ENCODE measurements at places on chromosomes 7 and 10. TPM values are rescaled to one million over a fixed set of nuclear protein-coding genes. Genes with fewer than 3 reads are reported as not detected.

GRCh38 chr7:43625980-43626379 is 43.1 kb downstream of the STK17A start:
- H3K36me3 ChIP-seq: peaks cover 12% of the 10 kb centered on the region
- no peak for DNase-seq
- no peaks in the 10 kb centered on the region for H3K27me3 ChIP-seq
- H3K27ac ChIP-seq: no peak overlapping the region
- no peak overlapping the region for H3K4me3 ChIP-seq
- peaks cover 5% of the 10 kb centered on the region for H3K4me1 ChIP-seq

DNA sequence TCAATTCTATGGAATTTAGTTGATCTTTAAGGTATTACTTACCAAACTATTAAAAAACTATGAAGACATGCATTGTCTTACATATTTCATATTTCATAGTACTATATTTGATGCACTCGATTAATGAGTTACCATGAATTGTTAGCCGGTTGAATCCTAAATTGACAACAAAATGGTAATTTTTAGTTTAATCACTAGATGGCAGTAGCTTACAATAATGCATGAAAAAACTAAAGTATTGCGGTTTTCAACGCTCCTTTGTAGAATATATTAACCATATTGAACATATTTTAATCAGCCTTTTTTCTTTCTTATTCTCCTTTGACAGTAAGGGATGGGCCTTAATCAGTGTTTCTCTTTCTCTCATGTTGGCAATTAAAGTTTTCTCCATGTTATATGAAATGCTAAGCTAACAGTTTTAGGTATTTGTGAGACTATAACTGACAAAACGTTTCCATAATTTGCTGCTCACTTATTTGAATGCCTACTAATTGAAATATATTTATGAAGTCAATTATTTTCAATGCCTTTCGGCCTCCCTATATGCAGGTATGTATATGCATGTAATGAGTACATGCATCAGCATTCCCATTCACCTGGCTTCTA is 48.5 kb upstream of the ARL4A start:
- H3K4me3 ChIP-seq: no peak overlapping the region
- DNase-seq: peak; percentile 60
- no peaks in the 10 kb centered on the region for H3K27me3 ChIP-seq
- no peaks in the 10 kb centered on the region for H3K4me1 ChIP-seq
- no peak overlapping the region for H3K27ac ChIP-seq
- no peaks in the 10 kb centered on the region for H3K36me3 ChIP-seq

DNA sequence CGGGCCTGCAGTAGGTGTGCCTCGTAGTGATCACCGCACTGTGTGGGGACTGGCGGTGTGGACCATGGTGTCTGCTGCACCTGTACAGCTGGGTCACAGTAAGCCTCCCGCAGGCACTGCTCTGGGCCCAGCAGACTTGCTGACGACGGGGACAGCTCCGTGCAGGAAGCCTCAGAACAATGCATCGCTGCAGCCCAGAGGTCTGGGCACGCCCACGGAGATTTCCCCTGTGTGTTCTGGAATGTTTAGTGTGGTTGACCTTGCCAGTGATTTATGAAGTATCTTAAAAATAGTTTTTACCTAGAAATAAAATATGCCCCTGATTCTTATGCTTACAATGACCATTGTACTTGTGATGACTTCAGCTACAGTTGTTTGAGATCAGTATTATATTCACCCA is 59.1 kb upstream of the ZNF32 start:
- H3K36me3 ChIP-seq: no peaks in the 10 kb centered on the region
- H3K4me3 ChIP-seq: no peak overlapping the region
- no peak for DNase-seq

PCGF6 gene
- 28.9 TPM for total RNA-seq

DNA sequence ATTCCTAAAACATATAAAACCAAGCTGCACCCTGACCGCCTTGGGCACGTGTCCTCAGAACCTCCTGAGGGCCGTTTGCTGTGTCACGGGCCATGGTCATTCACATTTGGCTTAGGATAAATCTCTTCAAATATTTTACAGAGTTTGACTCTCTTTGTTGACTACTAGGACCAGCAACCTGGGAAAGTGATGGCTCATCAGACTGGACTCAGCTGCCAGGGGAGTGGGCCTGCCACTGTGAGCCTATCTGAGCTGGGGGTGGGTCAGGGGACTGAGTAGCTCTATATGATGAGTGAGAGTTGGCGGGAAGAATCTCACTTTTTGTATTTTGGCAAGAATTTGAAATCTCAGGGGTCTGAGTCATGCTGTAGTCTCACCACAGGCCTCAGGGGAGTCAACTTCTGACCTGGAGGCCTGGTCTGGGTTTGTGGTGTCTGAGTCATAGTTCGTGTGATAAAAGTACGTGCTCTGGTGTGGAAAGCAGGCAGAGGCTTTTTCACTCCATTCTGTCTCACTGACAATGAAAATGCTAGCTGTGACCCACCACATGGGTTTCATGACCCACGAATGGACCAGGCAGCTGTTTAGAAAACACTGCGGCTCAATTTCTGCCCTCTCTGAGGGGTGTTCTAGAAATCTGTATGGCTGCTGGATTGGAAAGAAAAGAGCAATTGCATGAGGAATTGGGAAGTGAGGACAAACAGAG is 4.2 kb upstream of the UPP1 start:
- peaks cover 39% of the 10 kb centered on the region for H3K4me1 ChIP-seq
- no peak overlapping the region for H3K4me3 ChIP-seq
- H3K36me3 ChIP-seq: no peaks in the 10 kb centered on the region
- H3K27me3 ChIP-seq: no peaks in the 10 kb centered on the region
- peak overlapping the region; percentile 89 for H3K27ac ChIP-seq
- peak; percentile 93 for DNase-seq
